Effector memory CD4-positive, alpha-beta T cell (primary cell): ENCODE measurements at places on chromosomes 7 and 10.

GRCh38 chr7:158633055-158633956 lies 45.7 kb upstream of the PTPRN2 start:
- DNase-seq, result no peak

DNA sequence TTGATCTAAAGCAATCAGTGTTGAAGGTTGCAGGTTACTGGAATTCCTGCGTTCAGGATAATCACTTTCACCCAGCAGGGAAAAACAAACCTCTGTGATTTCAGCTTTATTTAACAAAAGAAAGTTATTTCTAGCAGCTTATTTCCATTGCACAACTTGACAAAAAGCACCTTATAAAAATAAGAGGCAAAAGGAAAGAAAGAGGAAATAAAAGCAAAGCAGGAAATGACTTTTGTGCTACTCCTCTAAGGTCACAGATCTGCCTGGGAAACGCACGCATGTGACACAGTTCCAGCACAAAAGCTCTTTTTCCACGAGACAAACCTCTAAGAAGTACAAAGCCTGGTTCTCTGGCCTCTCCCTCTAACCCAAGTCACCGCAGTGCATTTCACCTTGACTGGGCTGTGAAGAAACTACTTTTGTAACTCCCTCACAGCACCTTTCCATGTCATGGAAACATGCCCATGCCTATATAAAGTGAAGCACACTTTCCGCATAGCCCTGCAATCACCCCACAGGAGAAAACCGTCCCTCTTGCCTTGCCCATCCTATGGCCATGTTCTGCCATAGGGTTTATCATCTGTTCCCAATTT lies 870 bp downstream of the ANK3 start:
- DNase-seq, result no peak

DNA sequence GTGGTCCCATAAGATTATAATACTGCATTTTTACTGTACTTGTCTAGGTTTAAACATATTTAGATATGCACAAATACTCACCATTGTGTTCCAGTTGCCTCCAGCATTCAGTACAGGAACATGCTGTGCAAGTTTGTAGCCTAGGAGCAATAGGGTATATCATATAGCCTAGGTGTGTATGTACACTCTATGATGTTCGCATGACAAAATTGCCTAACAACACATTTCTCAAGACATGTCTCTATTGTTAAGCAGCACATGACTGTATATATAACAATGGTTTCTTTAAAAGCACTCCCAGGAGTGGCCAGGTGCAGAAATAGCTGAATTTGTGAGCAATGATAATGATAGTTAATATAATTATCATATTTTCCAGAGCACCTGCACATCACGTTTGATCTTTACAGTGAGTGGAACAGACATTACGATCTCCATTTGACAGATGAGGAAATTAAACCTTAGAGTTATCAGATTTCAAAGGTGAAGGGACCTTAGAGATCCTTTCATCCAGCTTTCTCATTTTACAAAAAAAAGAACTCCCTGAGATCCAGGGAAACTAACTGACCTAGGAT lies 99.2 kb upstream of the PDCD4 start:
- no peak for DNase-seq

- DNase-seq, result no peak
Measured at GRCh38 chr10:7710446-7710845, 7.3 kb downstream of the ITIH2 start.

DNA sequence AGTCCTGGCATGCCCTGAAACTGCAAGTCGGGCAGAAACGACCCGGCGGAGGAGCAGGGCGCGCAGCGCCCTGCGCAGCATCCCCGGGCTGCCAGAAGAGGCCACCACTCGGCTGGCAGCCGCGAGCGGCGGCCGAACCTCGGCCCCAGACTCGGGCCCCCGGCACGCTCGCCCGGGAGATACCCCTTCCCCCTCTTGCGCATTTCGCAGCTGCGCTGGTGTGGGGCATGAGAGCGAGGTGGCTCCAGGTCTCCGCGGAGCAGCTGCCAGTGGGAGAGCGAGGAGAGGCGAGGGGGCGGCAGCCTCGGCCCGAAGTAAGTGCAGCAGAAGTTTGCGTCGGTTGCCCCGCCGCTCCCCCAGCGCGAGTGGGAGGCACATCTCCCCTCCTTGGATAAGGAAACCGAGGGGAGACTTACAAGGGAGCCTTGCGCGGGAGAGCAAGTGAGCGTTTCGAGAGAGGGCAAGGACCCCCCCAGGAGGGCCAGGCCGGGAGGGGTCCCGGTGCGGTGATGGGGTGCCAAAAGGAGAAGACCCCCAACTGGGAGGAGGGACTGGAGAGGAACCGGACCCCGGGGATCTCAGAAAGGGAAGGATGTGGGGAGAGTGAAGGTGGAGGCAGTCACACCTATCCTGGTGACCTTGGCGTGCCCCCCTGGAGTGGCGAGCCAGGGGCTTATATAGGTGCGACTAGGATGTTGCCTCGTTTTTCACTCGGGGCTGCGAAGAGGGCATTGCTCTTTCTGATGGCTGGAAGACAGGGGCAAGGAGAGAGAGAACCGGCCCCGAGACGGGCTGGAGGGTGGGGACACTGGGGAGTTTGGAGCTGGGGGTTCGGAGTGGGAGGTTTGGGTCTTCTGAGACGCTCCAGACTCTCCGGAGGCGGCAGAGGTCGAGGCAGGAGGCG lies 256.3 kb downstream of the OTUD1 start:
- DNase-seq, result no peak

- no peak for DNase-seq
Measured at GRCh38 chr10:112813866-112814591, 136.0 kb upstream of the TCF7L2 start.

DNA sequence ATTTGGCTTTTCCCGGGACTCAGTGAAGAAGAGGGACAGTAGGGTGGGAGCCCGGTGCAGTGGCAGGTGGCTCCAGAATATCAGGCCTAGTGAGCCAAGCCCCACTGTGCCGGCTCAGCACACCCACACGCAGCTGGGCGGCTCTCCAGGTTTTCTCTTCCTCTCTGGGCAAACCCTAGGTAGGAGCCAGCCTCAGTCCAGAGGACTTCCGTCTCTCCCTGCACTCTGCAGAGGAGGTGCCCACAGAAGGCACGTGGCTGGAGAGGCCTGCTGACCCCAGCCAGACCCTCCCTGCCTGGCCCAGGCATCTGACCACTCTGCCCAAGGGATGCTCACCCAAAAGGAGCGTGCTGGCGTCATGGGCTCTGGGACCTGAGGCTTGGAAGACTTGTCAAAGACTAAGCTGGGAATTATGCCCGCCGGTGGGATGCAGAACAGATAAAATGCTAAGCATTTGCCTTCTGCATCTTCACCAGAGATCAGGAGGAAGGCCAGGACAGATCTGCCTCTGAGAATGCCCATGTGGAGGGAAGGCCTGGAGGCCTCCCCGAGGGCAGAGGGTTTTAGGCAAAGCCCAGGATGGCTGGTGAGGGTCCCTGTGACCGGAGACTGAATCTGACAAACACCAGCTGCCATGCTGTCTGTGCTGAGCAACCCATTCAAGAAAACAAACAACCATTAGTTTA lies 40.2 kb downstream of the TCERG1L start:
- no peak for DNase-seq

DNA sequence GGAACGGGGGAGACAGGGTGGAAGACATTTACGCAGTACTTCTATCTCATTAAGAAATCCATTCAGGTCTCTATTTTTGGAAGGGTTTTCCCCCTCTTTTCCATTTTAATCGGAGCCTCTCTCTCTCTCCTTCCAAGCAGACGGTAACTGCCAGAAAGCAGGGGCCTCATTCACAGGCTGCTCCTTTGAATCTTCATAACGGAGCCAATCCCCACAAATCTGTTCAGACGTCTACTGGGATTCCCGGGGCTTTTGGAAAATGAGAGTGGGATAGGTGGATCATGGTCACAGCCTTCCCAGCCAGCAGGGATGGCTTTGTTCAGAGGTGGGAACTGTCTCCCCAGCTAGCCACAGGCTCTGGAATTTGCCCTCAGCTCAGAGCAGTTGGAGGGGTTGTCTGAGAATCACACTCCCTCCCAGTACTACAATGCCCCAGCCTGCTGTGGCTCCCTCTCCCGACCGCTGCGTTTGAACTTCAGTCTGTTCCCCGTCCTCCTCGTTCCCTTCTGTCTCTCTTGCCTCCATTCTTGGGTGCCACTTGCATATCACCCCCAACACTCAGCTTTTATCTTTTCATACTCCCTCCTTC lies 413.6 kb downstream of the PLXNA4 start:
- no peak for DNase-seq

- DNase-seq, result no peak
Measured at GRCh38 chr7:124791426-124791825, 25.8 kb upstream of the GPR37 start.

GRCh38 chr7:148241700-148242293 lies 348.8 kb upstream of the C7orf33 start:
- no peak for DNase-seq

- DNase-seq, result no peak
Measured at GRCh38 chr7:39527296-39527695, 38.9 kb upstream of the YAE1 start.

GRCh38 chr7:54080971-54081370 lies 461.2 kb upstream of the VSTM2A start:
- DNase-seq, result no peak

DNA sequence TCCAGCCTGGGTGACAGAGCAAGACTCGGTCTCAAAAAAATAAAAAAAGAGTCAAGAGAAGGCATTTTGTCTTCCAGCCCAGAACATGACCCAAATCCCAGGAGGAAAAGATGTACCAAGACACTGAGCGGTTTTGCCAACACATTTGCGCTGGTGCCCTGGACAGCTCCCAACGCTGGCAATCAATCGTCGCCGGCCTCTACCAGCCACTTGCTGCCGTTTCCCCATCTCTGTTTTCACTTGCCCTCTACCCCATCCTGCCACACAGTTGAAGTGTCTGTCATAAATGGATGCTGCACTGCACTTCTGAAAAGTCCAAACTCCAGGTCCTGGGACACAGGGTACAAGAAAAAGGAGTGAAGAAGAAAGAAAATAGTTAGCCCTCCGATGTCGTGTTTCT lies 29.7 kb upstream of the CRTAC1 start:
- no peak for DNase-seq

DNA sequence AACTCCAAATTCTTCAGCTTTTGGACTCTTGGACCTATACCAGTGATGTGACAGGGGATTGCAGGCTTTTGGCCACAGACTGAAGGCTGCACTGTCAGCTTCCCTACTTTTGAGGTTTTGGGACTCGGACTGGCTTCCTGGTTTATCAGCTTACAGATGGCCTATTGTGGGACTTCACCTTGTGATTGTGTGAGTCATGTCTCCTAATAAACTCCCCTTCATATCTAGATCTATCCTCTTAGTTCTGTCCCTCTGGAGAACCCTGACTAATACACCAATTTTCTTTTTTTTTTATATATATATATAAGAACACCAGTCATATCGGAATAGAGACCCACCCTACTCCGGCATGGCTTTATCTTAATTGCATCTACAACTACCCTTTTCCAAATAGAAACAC lies 166.8 kb downstream of the ETV1 start:
- DNase-seq, result no peak

GRCh38 chr10:5068274-5068984 lies 25.8 kb upstream of the AKR1C3 start:
- no peak for DNase-seq

DNA sequence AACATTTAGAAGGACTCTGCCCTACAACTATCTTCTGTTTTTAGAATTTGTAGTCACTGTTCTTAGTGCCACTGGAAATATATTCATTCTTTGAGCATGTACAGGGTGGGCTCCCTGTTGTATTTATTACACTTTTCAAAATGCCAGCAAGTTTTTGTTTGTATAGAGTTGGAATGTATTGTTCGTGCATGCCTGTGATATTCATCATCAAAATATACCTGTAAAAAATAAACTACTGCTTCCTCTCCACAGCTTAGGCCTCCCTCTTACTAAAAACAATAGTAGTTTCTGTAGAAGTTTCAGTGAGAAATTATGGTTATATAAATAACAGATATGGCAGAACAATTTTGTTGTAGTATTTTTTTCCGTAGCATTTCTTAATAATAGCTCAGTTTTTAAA lies 61.6 kb downstream of the NHLRC2 start:
- DNase-seq, result no peak

DNA sequence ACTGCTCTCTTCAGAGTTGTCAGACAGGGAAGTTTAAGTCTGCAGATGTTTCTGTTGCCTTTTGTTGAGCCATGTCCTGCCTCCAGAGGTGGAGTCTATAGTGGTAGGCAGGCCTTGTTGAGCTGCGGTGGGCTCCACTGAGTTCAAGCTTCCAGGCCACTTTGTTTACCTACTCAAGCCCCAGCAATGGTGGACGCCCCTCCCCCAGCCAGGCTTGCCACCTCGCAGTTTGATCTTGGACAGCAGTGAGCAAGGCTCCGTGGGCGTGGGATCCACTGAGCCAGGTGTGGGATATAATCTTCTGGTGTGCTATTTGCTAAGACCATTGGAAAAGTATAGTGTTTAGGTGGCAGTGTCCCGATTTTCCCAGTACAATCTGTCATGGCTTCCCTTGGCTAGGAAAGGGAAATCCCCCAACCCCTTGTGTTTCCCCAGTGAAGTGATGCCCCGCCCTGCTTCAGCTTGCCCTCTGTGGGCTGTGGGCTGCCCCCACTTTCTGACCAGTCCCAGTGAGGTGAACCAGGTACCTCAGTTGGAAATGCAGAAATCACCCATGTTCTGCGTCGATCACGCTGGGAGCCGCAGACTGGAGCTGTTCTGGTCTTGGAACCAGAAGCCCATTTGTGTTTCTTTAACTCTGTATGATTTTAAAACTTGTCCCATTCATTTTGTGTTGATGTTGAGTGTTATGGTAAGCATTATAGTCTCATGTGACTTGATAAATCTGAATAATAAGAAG lies 89.2 kb upstream of the CALCR start:
- DNase-seq, result no peak

DNA sequence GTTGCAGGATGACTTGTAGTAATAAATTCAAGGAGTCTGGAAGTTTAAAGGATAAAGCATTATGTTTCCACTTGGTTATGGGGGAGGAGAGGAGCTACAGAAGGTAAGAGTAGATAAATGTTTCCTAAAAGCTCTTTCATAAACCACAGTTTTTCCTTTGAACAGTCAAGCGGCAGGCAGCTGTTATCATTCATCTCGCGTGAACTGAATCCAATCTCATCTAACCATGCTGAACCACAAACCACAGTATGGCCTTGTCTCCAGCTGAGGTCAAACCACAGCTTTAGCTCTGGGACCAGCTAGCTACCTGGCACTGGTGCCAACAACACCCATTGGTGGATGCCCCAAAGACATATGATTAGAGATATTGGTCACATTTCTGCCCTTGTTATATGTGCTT lies 63.3 kb downstream of the NOC3L start:
- no peak for DNase-seq
